ENCODE measurements at places on chromosomes 5 and 9.

DNA sequence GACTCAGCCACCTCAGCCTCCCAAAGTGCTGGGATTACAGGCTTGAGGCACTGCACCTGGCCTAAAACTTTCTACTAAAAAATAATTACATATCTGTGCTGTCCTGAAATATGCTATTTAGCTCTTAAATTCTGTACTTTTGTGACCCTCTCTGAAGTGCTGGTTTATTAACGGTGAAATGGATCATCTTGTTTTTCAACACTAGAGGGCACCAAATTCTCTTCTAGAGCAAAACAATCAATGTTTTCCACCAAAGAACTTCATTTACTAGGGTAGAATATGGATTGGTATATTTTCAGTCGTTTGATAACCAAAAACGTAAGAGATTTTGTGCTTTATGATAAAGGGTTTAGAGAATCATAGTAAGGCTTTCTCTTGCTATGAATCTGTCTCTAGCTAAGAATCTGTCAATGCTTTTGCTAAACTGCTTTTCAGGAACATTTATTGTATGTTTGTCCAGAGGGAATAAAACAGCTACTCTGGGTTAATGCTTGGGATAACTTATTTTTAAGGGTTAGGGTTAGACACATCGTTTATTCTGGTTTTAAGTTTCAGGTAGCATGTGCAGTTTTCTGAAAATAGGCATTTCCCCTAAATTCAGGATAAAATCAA is 63.6 kb downstream of the RNF180 start:
- peak; percentile 5 for DNase-seq

DNA sequence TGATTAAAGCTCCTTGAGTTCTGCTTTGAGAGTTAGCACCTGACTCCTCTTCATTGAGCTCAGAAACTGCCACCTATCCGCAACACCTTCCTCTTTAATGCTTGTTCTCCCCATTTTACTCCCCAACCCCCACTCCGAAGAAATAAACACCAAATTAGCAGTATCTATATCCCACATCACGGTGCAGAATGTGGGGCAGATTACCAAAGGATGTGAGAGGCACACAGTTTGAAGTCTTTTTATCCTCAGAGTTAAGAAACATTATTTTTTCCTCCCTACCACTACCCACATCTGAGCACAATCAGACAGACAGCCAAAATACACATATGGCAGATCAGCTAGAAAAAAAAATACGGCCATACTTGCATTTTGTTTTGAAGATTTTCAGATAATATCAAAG is 26.1 kb upstream of the IL7R start:
- DNase-seq, result no peak

- DNase-seq, result no peak
These were observed 40.3 kb upstream of the CEP72 start for GRCh38 chr5:571791-572190.

- no peak for DNase-seq
These were observed 262.8 kb upstream of the CDH6 start for GRCh38 chr5:30930736-30931135.

DNA sequence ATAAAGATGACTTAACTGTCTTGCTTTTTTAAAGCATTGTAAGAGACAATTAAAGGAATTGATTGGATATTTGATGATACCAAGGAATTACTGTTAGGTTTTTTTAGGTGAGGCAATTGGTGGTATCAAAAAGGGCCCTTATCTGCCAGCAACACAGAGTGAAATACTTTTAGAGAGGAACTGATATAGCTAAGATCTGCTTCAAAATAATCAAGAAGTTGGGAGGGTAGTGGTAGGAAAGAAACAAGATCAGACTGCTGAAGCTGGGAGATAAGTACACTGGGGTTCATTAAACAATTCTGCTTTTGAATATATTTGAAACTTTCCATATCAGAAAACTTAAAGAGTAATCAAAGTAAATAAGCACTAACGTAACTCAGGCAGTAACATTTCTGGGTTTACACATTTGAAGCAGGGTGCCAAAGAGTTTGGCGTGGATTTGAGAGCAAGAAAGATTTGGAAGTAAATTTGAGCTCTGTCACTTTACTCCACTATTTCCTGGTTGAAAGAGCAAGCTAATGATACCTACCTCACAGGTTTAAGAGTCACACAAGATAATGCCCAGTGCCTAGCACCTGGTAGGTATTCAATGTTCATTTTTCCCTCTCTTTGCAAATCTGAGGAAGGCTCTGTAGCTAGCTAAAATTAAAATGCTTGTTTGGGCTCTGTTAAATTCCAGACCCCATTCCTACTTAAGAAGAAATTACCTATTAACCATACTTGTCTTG is 6.9 kb downstream of the ERMP1 start:
- DNase-seq, result no peak

DNA sequence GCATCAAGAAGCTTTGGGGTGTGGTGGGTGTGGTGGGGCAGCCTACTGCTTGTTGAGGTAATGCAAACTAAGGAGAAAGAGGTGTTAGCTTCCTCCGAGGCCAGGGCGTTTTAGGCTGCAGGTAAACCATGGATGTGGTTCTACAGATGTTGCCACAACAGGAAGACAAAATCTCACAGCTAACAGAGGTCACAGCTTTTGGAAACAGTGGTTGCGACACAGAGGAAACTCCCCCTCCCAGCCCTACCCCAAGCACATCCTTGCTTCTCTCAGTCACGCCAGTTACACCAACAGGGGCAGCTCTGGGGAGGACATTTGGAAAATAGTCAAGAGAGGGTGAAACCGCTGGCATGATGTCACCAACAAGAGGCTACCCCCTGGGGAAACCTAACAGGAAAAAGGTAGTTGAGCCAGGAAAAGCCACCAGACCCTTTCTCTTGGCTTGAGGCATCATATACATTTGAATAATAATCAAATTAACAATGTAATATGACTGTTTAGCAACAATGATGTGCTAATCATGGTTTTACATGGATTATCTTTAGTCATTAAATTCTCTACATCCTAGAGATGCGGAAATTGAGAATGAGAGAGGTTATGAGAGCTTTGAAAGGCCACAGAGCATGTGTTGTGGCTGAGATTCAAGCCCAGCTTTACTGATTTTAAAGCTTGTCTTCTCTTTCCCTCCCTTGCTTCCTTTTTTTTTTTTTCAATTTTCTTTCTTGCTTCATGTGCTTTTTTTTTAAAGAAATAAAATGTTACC is 82.2 kb upstream of the IL12B start:
- peak; percentile 53 for DNase-seq

DNA sequence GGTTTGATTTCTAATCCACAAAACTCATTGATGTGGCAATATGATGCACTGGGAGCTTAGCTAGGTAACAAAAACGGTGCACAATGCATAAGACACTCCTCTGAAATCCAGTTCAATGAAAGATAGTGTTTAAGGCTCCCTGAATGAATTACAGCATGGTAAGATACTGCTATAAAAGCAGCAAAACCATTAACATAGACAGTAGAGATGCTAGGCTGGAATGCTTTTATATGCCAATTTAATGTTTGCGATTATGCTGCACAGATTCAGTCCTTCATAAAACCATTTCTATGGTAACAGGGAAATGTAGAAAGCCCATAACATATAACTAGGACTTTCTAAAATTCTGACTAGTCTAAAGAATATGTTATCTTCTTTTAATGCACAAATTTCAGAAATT is 180.8 kb upstream of the NUDT12 start:
- no peak for DNase-seq

DNA sequence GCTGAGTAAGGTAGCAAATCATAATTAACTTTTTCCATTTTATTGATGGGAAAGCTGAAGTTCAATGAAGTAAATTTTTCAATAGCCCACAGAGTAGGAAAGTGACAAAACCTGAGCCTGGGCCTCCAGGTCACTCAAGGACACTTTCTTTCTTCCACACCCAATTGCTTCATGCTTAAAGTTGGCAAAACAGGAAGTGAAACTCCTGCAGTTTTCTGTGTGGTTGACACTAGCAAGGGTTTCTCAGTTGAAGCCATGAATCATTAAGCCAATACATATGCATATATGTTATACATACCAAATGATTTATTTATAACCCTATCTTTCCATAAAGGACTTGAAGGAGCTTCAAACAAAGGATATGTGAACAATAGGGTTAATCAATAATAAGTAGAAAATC is 13.9 kb downstream of the TLR4 start:
- DNase-seq, result peak; percentile 81

GRCh38 chr5:197892-198489 is 6.7 kb downstream of the LRRC14B start:
- DNase-seq, result no peak

- DNase-seq, result no peak
These were observed 45.9 kb upstream of the SHB start for GRCh38 chr9:38114905-38115304.

DNA sequence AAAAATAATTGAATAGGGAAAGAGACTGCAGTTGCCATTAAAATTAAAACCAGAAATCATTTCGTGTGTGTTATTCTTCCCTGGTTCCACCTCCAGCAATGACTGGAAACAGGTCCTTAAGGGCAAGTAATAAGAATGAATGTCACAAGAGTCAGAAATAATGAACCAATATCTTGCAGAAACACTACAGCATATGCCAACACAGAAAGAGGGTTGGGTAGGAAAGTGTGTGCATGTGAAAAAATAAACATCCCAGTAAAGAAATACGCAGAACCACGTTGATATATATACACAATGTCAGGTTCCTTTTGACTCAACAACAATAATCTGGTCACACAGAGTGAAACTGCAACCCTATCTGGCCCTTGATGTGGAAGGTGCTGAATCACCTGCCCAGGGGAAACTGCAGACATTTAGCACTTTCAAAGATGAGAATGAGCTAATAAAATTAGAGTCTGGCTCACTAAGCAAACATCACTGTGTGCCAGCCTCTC is 15.0 kb downstream of the HMHB1 start:
- DNase-seq, result no peak

DNA sequence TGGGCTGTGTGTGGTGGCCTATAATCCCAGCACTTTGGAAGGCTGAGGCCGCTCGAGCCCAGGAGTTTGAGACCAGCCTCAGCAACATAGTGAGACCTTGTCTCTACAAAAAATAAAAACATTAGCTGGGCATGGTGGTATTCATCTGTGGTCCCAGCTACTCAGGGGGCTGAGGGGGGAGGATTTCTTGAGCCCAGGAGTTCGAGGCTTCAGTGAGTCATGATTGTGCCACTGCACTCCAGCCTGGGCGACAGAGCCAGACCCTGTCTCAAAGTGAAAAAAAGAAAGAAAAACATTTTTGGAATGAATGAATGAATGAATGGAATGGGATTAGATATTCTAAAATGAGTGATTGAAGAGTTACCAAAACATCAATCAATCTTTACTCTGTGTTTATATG is 85.8 kb downstream of the FGF1 start:
- DNase-seq, result no peak

- DNase-seq, result no peak
These were observed 2.6 kb upstream of the GPSM1 start for GRCh38 chr9:136324501-136325300.

GRCh38 chr5:133932441-133933168 is 35.8 kb downstream of the C5orf15 start:
- DNase-seq, result peak; percentile 86

- DNase-seq, result no peak
These were observed 120.3 kb upstream of the BASP1 start for GRCh38 chr5:17096952-17097695.

GRCh38 chr5:177994063-177994462 is 2.0 kb downstream of the PROP1 start:
- DNase-seq, result no peak

DNA sequence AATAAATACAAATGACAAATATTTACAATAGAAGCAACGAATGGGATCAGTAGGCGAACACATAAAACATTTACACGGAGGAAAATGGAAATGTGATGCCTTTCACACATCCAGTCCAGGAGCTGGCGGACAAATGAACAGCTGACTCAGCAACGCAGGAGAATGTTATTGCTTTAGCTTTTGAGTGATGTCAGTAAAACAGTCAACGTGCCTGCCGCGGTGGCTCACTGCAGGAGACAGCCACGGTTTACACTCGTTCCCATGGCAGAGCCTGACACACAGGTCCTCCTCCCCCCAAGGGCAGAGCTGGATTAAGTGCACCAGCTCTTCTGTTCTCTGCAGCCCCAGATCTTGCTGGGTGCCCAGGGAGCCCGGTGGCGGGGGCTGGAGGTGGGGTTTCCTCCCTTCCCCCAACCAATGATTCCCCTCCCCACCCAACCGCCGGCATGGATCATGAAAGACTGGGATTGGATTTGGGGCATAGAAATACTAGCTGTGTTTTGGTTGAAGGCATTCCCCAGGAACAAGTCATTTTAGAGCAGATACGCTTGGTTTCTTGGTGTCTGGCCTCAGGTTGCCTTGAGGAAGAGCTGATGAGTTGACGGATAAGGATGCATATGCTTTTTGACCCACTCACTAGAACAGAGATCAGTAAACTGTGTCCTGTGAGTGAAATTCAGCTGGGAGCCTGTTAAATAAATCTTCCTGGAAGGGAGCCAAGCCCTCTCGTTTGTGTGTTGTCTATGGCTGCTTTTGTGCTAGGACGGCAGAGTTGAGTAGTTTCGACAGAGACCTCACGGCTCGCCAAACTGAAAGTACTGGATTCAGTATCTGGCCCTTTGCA is 12.5 kb downstream of the STC2 start:
- DNase-seq, result no peak

GRCh38 chr5:14112998-14113652 is 30.0 kb upstream of the TRIO start:
- DNase-seq, result no peak

- no peak for DNase-seq
These were observed 283.6 kb upstream of the RPS23 start for GRCh38 chr5:82561797-82562196.

- no peak for DNase-seq
These were observed 155.6 kb upstream of the NTRK2 start for GRCh38 chr9:84513979-84514378.

DNA sequence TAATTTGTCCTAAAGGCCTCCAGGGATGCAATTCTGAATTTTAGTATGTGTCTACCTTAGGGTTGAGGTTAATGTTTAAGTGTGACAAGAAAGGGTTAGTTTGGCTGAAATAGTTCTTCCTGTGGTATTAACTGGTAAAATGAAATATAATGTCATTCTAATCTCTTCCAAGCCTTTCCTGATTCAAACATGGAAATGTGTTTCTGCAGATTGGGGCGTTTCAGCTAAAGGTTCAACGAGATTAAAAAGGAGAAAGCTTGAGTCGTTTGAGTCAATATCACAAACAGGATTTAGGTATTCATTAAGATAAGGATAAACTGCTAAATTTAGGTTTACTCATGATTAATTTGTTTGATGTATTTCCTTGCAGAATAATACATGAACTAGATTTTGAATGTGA is 34.4 kb upstream of the ALDOB start:
- no peak for DNase-seq

GRCh38 chr5:1743769-1744085 is 55.9 kb downstream of the MRPL36 start:
- DNase-seq, result no peak

GRCh38 chr5:64506567-64507263 is 900 bp downstream of the RGS7BP start:
- DNase-seq, result no peak

DNA sequence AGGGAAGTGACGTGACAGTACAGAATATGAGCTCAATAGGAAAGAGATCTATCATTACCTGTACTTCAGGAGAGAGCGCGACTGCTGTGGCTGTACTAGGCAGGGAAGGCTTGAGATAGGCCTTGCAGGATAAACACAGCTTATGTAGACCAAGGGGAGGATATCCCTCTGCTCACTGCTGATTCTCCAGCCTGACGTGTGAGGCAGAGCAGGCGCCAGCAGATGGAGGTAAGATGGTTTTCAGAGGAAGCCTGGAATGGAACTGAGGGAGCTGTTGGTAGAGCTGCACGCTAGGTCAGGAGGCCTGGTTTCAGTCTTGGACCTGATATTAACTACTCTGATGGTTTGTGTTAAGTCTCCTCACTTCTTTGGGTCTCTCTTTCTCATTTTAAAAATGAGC is 291.4 kb downstream of the YTHDC2 start:
- DNase-seq, result no peak

All from suppressor macrophage (primary cell).